ENCODE measurements at places on chromosomes 5 and 9.

DNA sequence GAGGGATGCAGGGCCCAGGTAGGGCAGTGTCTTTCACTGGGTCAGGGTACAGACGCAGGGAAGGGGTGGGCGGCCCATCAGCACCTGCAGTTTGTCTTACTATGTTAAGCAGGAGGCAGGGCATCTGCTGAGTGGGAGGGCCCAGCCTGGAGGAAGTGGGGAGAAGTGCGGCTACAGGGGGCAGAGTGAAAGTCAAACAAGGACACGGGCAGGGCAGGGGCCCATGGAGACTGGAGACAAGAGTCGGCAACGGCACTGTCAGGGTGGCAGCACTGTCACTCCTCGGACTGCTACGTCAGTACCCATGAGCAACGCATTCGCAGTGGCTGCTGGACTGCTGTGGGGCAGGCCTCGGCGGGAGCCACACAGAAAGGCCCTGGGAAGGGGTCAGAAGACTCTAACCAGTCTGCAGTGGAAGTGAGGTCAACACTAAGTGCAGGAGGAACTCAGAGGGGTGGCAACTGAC lies 19.7 kb downstream of the CAMSAP1 start:
- no peak for DNase-seq

DNA sequence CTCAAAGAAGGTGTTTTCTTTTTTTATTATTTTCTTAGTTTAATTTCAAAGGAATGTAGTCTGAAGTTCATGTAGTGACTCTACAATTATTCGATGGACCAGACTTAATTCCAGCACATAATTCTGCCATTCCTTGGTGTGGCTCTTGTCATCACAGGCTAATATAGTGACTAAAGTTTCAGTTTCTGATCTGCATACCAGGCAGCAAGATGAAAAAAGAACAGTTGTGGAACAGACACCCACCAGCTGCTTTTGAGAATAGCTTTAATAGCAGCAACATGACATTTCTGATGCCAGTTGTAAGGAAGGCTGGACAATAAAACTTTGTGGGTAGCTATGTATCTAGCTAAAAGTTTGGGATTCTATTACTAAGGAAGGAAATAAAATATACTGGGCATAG lies 676.3 kb upstream of the GRAMD2B start:
- DNase-seq, result no peak

DNA sequence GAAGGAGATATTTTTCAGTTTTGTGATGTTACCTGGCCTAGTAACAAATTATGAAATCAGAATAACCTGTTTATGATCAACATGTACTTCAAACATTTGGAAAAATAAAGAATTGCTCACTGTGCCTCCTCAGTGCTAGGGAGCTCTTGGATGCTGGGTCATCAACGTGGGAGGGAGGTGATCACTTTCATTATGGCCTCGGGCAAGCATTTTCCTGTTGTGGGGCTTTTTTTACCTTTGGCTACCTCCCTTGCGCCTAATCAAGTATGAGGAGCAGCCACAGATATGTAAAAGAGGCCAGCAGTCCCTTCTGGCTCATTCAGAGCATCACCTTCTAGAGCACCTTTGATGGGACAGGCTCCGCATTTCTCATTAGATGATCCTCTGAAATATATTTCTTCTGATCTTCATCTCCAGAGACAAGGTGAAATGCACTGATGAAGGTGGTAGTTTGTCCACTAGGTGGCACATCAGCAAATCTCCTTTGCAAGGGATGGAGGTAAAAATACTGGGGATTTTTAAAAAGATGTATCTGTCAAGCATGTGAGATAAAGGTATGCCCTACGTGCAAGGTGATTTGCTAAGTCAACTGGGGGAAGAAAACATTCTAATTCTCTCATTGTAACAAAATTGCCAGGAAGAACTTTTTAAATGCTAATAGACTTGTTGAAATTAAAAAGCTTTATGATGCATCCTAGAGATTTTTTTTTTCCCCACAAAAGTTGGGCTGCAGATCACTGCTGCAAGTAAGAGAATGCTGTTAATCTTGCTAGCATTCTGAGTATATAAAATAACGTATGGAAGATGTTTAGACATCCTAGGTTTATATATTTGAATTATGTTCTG lies 218.2 kb downstream of the MAST4 start:
- peak; percentile 42 for DNase-seq

DNA sequence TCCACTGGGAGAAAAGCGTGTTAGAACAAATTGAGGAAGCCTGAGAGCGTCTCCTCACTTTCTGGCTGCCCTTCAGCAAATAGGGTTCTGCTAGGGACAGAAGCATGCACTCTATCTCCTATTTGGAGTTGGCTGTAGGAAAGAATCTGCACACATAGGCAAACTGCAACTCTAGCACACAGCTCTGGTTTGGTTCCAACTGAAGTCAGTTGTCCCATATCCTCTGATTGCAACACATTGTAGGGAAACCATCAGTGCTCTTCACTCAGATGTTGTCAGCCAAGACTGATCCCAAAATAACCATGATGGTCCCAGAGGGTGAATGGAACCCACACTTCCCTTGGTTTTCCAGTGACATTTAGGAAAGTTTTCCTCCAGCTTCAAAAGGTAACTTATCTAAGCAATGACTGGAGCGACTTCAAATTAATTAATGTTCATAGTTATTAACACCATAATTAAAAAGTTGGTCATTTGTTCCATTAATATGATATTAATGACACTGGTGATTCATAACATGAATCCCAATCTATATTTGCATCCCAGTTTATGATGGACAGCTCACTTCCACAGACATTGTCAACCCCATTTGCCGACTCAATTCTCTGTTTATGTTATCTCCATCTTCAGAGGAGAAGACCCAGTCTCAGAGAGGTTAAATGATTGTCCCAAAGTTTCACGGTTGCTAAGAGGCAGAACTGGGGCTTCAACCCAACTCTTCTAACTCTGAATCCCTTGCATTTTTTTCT lies 136.7 kb upstream of the ZNF462 start:
- no peak for DNase-seq

- DNase-seq, result no peak
These were observed 114.2 kb upstream of the FST start for GRCh38 chr5:53366245-53366644.

GRCh38 chr5:172052450-172053236 lies 46.2 kb upstream of the FBXW11 start:
- no peak for DNase-seq

DNA sequence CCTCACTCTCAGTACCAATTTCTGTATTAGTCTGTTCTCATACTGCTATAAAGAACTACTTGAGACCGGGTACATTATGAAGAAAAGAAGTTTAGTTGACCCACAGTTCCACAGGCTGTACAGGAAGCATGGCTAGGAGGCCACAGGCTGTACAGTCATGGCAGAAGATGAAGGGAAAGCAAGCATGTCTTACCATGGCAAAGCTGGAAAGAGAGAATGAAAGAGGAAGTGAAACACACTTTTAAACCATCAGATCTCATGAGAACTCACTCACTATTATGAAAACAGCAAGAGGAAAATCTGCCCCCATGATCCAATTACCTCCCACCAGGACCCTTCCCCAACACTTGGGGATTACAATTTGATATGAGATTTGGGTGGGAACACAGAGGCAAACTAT lies 698.8 kb downstream of the CDH9 start:
- DNase-seq, result no peak

All from NCI-H1105 treated with DMSO at 0.1 percent for 48 hours (cell line).